ENCODE measurements at places on chromosomes 7 and 10.

DNA sequence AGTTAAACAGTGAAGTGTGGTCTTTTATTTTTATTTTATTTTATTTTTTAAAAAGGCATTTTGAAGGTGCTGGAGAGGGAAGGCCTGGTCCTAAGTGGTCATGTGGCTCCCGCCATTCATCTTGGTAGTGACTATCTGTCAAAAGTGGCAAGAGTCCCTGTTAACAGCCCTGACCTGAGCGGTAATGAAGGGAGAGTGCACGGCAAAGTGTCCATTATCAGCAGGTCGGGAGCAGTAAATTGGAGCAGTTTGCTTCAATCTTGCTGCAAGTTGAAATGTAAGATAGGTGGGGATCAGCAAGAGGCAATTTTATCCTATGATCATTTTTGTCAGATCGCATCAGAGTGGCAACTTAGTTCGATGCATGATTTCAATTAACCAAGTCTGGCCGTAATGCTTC, 227.4 kb upstream of the SP4 start:
- no peak for DNase-seq

- DNase-seq, result no peak
These were observed 54.0 kb downstream of the GSDME start for GRCh38 chr7:24703296-24703695.

- DNase-seq, result no peak
These were observed 236.1 kb upstream of the BMPER start for GRCh38 chr7:33669251-33669670.

GRCh38 chr10:11448545-11449244, 162.8 kb downstream of the USP6NL start:
- no peak for DNase-seq

DNA sequence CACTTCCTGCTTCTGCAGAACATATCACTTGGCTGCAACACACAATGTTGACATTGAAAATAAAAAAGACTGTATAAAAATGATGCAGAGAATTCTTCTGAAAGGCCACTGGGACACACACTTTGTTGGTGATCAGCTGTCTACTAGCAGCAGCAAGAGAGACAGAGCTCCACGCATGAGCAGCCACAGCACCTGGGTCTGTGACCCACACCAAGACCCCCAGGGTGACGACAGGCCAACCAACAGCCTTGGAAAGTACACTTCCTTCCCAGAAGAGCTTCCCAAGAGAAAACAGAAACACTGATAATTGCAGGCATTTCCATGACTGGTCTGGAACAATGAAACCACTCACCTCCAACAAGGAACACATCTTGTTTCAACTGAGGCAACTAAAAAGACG, 239.0 kb downstream of the DIP2C start:
- no peak for DNase-seq
